ENCODE measurements at places on chromosomes 4 and X.

GRCh38 chr4:20288846-20289512 lies 37.3 kb downstream of the SLIT2 start:
- peak; percentile 83 for DNase-seq

GRCh38 chr4:7075962-7076695 lies 8.3 kb upstream of the GRPEL1 start:
- peak; percentile 54 for DNase-seq

DNA sequence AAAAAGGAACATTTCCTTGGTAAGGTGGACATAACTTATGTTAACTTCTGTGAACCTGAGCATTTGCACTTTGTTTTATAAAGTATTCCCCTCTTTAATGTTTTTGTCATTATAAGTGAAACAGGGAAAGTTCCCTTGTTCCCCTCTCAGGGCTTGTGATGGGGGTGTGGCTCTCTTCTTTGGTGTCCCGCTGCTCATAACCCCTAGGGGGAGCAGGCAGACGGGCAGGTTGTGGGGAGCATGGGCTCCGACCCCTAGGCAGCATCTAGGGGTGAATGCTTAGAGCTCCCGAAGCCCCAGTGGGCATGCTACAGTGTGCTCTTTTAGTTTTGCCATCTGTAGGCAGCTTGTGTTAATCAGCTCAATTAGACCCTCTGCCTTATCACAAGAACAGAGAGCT lies 200.4 kb downstream of the DACH2 start:
- no peak for DNase-seq

GRCh38 chr4:148653681-148654080 lies 211.5 kb upstream of the NR3C2 start:
- no peak for DNase-seq

DNA sequence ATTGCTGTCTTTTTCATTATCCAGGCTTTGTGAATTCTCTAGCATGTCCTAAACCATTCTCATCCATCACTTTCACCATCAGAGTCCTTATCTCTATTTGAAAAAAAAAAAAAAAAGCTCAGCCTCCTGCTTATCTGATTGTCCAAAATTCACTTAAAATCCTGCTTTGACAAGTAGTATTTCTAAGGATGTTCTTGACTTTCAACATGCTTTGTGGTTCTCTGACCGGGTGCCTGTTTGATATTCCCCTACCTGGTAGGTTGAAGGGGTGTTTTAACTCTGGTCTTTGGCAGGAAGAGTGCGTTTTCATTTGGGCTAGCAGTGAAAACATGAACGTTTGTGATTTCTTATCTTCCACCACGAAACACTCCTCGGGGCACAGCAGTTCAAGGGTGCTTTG lies 17.3 kb upstream of the BBS12 start:
- DNase-seq, result no peak

DNA sequence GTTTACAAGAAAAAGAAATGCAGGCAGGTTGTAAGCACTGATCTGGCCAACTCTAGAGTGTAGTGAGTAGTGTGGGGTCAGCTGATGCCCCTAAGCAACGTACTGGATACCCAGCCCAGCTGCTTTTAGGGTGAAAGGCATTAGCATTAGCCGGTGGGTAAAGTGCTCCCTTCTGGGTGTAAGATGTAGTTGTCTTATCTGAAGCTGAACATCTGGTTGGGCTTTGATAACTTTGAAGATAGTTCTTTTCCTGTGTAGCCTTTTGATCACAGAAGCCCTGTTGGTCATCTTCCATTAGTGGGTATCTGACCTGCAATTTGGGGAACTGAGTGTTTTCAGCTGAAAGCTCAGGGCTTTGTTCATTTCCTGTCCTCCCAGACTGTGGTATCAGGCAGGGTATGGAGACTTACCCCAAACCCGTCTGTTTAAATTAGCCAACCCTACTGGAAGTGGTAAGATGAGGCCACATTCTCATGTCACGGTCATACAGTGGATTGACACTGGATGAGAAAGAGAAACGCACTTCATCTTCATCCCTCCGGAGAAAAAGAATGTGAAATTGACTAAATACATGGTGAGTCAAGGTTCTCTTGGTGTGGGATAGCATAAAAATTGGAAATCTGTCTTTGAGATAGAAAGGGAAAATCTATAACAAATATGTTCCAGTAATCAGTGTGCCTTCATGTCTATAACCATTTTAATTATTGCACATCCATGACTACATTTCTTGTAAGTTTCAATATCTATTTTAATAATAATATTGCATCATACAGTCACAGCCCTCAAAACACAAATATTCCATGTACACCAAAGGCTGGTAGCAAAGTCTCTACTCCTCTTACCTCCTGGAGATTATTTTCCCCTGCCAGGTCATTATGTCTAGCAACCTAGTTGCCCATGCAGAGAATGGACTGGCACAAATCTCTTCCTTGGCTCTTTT lies 8.7 kb downstream of the RHOH start:
- no peak for DNase-seq

DNA sequence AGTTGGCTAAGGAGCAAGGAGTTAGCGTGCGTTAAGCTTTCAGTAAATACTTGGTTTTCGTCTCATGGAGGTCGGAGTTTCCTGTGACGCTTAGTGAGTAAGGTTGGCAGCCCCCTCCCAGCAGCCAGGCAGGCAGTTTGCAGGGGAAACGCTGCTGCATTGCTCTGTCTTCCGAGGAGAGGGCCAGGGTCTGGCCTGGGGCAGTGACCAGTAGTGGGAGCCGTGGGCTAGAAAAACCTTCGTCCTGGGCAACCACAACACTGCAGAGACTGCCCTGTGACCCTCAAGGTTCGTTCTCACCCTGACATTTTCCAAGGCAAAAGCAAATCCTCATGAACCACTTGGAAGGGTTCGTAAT lies 432 bp downstream of the TMEM175 start:
- no peak for DNase-seq

- DNase-seq, result peak; percentile 72
Measured at GRCh38 chr4:154998284-154998683, 210.2 kb upstream of the NPY2R start.

DNA sequence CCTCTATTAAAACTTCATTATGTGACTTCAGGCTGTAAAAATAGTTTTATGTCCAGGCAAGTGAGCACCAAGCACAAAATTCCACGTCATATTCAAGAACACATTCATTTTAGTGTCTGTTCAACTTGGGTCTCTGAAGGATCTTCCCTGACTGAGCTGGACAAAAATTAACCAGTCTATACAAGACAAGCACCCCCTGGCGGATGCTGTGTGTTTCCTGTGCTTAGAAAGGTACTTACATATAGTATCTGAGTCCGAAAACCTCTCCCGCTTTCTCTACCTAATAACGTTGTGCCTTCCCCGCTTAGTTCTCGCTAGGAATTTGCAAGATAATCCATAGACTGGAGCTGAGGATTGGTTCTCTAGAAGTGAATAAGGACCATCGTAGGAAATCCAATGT lies 2214.5 kb upstream of the TENM3 start:
- no peak for DNase-seq
